Adrenal gland (tissue), 19 donors: ENCODE measurements at places on chromosomes 1 and 21.
A peak's percentile ranks its signal among the peaks of the same experiment; 100 is the strongest.

DNA sequence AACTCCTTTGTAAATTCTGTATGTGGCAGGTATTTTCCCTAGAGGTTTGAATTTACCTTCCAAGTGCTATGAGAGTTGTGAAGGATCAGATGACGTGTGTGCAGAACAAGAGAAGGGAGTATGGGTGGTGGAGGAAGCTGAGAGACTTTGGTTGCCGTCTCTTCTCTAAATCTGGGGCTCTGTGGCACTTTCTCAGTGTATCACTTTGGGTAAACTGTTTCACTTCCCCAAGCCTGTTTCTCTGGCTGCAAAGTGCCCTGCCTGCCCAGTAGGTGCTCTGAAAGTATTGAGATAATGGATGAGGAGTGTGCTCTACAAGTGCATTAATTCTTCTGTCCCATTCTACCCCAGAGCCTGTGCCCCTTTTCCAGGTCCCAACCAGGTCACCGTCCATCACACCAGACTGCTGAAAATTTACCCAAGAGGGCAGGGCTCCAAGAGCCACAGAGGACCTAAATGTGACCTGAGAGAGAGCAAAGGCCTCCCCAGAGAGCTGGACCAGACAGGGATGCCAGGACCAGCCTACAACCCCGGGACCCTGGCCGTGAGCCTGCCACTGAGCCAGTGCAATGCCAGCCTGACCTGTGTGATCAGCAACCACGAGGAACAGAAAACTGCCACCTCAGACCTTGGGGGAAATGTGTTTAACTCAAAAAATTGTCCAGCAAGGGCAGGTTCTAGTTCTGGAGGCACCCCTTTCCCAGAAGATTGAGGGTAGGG lies 131.6 kb upstream of the ETV3 start:
- H3K4me3 ChIP-seq = no peak overlapping the region
- DNase-seq = no peak
- no peaks in the 10 kb centered on the region for H3K27me3 ChIP-seq
- H3K36me3 ChIP-seq = no peaks in the 10 kb centered on the region
- H3K4me1 ChIP-seq = no peaks in the 10 kb centered on the region
- no peak overlapping the region for H3K27ac ChIP-seq

GRCh38 chr1:241842565-241842964 lies 5.4 kb upstream of the EXO1 start:
- no peaks in the 10 kb centered on the region for H3K27me3 ChIP-seq
- no peaks in the 10 kb centered on the region for H3K4me1 ChIP-seq
- H3K36me3 ChIP-seq = no peaks in the 10 kb centered on the region
- H3K4me3 ChIP-seq = no peak overlapping the region

- H3K27me3 ChIP-seq = no peaks in the 10 kb centered on the region
- H3K36me3 ChIP-seq = no peaks in the 10 kb centered on the region
- DNase-seq = no peak
- H3K4me3 ChIP-seq = no peak overlapping the region
Measured at GRCh38 chr1:103250441-103250861, 142.1 kb upstream of the COL11A1 start.

DNA sequence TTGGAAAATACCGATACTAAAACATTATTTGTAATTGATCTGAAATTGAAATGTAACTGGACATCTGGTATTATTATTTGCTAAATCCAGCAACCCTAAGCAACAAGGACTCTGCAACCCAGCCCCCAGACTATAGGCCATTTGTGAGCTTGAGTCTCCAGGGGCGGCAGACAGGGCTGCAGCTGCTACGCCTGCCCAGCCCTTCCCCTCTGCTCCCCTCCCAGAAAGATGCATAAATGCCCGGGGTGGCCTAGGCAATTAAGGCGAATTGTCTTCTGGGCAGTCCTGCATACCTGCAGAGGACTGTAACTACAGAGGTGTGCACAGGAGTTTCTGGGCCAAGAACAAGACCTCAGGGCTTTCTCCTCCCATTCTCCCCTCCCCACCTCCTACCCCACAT lies 41.2 kb upstream of the LBR start:
- peak; percentile 29 for DNase-seq
- H3K36me3 ChIP-seq = no peaks in the 10 kb centered on the region
- H3K27me3 ChIP-seq = no peaks in the 10 kb centered on the region
- H3K27ac ChIP-seq = no peak overlapping the region
- no peaks in the 10 kb centered on the region for H3K4me1 ChIP-seq

DNA sequence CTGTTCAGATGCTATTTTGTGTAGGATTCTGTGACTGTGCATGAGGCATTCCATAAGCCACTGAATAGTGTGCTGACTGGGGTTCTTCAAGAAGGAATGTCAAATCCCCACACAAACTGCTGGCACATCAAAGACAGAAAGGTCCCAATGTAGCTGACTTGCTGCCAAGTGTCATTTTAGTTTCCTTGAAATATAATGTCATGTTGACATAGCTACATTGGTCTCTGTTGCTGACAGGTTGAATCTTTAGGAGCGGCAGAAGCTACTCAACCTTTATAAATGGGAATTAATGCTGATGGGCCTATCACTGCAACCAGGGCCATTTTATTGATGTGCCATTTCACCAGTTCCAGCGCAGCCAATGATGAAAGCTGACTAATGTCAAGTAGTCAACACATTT lies 1110.7 kb upstream of the B3GALT2 start:
- DNase-seq = no peak
- no peaks in the 10 kb centered on the region for H3K36me3 ChIP-seq
- no peaks in the 10 kb centered on the region for H3K27me3 ChIP-seq
- no peak overlapping the region for H3K4me3 ChIP-seq
- H3K4me1 ChIP-seq = no peaks in the 10 kb centered on the region
